ENCODE measurements at places on chromosomes 16 and 17.

DNA sequence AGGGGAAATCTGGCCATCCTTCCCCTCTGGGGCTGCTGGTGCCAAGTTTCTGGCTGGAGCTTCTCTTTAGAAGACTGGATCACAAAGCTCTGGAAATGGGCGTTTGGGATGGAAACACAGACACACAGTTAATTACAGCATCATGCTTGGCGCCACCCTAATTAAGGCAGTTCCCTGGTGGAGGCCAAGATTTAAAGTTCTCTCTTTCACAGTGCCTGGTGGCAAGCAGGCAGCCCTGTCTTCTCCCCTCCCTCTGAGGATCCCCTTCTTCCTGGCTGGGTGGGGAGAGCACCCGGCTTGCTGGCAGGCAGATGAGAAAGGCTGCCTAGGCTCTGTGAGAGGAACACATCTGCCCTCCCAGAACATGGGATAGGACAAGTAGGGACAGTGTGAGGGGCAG is 59.0 kb upstream of the NKD1 start:
- no peak for DNase-seq

DNA sequence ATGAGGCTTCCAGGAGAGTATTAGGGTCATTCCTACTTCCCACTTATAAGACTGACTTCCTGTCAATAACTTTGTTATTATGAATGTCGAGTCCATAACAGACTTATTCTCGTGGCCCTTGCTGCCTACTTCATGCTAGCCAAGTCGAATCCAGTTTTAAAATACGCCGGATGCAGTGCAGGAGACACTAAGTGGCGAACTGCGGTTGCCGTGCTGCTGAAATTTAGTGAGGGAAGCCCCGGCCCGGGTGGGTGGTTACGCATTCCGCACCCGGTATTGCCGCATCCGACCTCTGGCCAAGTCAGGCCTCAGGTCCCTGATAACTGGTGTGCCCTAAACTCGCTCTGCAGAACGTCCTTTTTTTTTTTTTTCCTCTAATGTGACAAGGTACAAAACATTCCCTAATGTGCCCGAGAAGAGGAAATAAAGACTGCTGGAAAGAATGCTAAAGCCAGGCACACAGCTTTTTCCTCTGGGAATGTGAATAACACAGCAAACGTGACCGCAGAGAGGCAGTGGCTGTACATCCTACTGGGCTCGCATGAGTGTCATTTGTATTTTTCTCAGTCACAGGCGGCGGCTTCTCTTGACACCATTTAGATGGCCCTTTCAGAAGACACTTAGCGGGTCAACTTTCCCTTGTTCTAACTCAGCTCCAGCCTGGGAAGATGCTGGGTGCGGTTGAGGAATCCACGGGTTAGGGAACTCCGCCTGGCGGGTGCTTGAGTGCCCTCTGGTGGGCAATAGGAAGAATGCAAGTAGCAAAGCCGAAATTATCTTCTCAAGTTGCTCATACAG is 7.1 kb upstream of the AKTIP start:
- no peak for DNase-seq

GRCh38 chr16:67356396-67356795 is 29.8 kb downstream of the LRRC36 start:
- DNase-seq: no peak

DNA sequence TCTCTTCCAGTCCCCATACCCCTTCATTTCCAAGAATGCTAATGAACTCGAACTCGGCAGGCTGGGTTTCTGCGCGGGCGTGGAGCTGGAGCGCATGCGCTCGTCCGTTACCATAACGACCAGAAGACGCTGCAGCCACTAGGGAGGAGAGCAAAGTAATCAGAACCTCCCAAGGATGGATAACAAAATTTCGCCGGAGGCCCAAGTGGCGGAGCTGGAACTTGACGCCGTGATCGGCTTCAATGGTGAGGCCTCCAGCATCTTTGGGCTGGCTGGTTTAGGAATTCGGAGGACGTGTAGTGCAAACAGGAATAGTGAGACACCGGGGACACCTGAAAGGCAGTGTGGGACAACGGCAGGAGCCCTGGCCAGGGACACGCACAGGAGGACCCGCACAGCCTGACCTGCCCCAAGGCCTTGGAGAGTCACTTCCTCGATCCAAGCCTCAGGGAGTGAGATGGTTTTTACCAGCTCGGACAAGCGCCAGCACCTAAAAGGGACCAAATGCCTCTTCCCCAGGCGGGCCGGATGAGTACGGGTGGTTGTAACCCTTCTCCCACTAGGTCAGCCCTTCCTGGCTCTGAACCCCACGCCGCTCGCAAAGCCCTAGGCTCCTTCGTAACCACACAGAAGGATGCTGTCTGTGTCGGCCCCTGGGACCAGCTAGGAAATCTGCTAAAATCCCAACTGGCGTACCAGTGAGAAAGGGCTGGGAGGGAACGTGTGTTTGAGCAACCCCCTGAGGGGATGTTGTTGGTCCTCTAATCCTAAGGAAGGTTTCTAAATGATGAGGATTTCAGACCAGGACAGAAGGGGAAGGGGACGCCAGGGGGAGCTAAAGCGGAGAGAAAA is at the start of gene CFAP52:
Gene CFAP52 (plus strand): TSS at position 122 of the 852 bp plus-strand sequence. CDS start 54 bp downstream, at position 176.
- DNase-seq: no peak

- no peak for DNase-seq
These were observed 50.6 kb downstream of the SNX20 start for GRCh38 chr16:50630394-50631020.

- DNase-seq: no peak
These were observed 82.2 kb downstream of the SPECC1 start for GRCh38 chr17:20091174-20092029.

DNA sequence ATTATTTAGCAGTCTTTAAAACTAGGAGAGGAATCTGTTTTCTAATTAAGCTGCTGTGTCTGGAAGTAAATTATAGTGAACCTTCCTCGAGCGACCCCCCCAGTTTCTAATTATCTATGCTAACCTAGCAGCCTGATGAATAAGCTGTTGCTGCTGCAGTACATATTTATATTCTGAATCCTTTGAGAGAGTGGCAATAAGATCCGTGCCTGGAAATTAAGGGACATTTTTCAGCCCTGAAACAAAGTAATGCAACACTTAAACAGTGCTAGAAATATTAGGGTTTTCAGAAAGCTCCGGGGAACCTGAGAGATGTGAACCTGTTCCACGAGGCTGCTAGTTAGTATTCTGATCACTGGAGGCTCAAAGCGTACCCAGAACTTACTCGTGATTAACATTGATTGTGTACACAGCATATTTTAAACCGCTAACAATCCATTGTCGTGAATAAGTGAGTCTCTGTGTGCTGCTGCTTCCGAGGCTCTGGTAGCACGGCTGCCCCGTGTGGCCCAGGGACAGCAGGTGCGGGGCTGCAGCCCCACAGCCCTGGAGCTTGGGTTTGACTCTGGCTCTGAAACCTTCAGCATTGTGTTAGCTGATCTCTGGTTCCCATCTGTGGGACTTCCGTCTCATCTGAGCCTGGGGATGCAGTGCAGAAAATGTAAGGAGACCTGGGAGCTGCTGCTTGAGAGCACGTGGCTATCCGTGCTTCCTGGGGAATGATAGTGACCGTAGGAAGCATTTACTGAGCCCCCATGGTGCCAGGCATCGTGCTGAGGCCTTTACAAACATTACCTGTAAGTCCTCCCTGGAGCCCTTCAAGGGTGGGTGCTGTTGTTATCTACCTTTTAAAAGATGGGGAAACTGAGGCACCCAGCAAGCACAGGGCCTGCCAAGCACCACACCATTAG is 190.9 kb upstream of the CHMP6 start:
- no peak for DNase-seq

- DNase-seq: no peak
These were observed 740 bp downstream of the AATF start for GRCh38 chr17:36949461-36949927.

- no peak for DNase-seq
These were observed 230.0 kb downstream of the NTN1 start for GRCh38 chr17:9251273-9251672.

- DNase-seq: no peak
These were observed 20.5 kb upstream of the ZNF652 start for GRCh38 chr17:49382556-49382955.

- DNase-seq: no peak
These were observed 11.9 kb downstream of the TOX3 start for GRCh38 chr16:52535076-52535475.

DNA sequence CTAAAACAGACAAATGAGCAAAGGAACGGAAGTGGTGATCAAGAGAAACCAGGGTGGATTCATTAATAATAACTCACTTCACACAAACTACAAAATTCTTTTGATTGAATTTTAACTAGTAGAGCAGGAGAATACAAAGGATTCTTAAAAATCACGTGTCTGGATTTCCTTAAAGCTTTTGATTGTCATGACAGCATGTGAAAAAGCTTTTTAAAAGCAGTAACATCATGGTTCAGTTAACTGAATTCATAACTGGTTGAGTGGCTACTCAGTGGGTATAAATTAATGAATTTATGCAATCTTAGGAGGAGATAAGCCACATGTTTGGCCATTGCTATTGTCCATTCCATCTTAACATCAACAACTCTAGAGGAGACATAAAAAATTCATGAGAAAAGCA is 333.2 kb downstream of the SLC39A11 start:
- DNase-seq: no peak

GRCh38 chr16:54812229-54812628 is 118.4 kb upstream of the IRX5 start:
- DNase-seq: no peak

DNA sequence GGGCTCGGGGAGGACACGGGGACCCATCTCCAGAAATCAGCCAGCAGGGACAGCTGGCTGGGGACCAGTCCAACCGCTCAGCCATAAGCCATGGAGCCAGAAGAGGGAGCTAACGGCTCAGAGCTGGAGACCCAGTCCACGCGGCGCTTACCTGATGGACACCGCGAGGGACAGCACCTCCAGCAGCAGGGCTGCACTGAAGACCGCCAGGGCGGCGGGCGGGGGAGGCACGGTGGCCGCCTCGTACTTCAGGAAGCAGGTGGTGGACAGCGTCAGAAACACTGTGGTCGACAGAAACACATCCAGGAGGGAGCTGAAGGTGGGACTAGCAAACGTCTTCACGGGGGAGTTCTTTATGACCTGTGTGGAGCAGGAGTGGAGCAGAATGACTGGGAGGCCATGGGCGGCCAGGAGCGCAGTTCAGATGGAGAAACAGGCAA is 102.6 kb upstream of the CREBBP start:
- no peak for DNase-seq

GRCh38 chr17:17849147-17849820 is 12.5 kb upstream of the SREBF1 start:
- DNase-seq: no peak

- no peak for DNase-seq
These were observed 18.2 kb upstream of the KRT20 start for GRCh38 chr17:40903129-40903847.

GRCh38 chr17:71111460-71111859 is 942.1 kb downstream of the KCNJ2 start:
- no peak for DNase-seq

DNA sequence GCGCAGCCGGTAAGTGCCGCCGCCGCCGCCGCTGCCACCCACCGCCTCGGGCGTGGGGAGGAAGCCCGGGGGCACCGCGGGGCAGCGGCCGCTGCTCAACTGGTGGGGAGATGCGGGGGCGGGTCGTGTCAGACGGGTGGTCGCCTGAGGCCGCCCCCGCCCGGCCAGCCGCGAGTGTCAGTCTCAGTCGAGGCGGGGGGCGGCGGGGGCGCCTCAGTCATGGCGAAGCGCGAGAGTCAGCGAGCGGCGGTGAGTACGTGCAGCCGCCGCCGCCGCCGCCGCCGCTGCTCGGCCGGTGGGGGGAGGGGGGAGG is 76.2 kb downstream of the CHD9 start:
- DNase-seq: no peak

DNA sequence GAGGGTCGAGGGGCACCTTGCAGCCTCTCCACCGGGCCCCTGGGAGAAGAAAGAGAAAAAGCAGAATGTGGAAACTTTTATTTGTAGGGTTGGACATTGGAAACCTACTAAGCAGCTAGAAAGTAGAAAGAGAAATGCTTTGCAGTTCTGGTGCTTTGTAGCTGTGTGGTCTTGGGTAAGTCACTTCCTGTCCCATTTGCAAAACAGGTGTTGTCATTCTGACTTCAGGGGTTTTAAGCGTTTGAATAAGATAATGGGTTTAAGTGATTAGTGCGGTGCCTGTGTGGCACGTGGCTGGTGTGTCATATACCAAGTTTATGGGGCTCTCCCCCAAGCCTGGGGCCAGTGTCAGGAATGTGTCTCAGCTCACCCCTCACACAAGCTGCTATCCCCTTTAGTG is 1.6 kb downstream of the CA4 start:
- DNase-seq: no peak

GRCh38 chr16:50455288-50455845 is 86.6 kb upstream of the BRD7 start:
- DNase-seq: no peak

GRCh38 chr16:78742501-78743283 is 643.2 kb downstream of the WWOX start:
- no peak for DNase-seq

Measured in pulmonary artery endothelial cell (primary cell).